ENCODE measurements at places on chromosomes 6 and 20. TPM values are rescaled to one million over a fixed set of nuclear protein-coding genes. Genes with fewer than 3 reads are reported as not detected.

Gene DLL1
- 0.07 TPM for polyA plus RNA-seq

Gene TREM1
- polyA plus RNA-seq = not detected

Gene VSTM2L
- polyA plus RNA-seq = 0.50 TPM

Gene ELOVL2
- 2.9 TPM for polyA plus RNA-seq

Gene HLA-DRB1
- not detected for polyA plus RNA-seq

Gene TCP11
- 0.11 TPM for polyA plus RNA-seq

Gene TFAP2C
- not detected for polyA plus RNA-seq

Gene FOXF2
- polyA plus RNA-seq = 17.3 TPM

Gene TOX2
- polyA plus RNA-seq = 14.3 TPM
